ENCODE measurements at places on chromosomes 4 and X.
A peak's percentile ranks its signal among the peaks of the same experiment; 100 is the strongest.

GRCh38 chr4:30191902-30192301, 528.3 kb upstream of the PCDH7 start:
- no peak for DNase-seq

DNA sequence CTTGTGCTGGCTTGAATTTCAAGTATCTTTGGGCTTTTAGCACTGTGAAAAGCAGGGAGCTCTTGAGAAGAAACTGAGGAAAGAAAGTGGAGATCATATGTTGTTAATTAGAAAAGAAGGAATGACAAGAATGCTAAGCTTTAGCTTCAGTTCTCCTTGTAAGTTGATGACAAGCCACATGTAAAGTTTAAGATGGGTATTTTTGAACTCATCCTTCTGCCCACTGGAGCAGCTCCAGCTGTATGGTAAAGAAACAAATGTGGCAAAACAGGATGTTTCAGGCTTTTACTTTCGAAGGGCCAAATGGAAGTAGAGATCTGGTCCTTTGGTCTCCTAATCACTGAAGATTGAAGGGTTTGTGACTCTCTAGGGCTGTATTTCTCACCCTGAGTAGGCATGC, 137.8 kb downstream of the GUCY2F start:
- DNase-seq = no peak

GRCh38 chr4:14583752-14584151, 418.5 kb upstream of the CPEB2 start:
- no peak for DNase-seq

DNA sequence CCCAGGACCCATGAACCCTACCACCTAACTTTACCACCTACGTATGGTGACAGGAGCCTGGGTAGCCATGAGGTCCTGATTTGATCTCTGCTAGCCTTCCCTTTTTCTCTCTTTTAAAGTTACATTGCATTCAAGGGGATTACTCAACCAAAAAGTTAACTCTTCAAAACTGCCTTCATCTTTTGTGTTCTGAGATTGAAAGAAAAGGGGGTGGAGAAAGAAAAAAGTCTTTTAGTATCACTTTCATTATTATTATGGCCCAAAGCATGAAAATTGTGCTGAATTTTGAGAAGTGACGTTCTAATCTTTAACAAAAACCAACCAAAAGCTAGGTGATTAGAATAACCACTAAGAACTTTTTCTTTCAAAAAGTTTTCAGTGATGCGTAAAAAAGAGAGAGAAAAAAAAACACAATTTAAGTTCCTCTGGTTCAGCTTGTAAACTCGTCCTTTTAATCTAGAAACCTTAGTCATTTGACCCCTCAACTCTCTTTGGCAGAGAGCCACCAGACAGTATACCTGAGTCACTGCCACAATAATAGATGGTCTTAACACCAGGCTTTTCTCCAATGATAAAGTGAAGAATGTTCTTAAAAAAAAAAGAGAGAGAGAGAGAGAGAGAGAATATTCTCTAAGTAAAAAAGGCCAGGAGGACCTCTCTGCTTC, 347.4 kb upstream of the FGF13 start:
- DNase-seq = peak; percentile 52
